IPS DF 6.9 (cell line): ENCODE measurements at places on chromosomes 11 and 22.

- H3K4me1 ChIP-seq = no peaks in the 10 kb centered on the region
- no peaks in the 10 kb centered on the region for H3K27me3 ChIP-seq
- H3K27ac ChIP-seq = no peak overlapping the region
- no peaks in the 10 kb centered on the region for H3K36me3 ChIP-seq
- no peak overlapping the region for H3K4me3 ChIP-seq
Measured at GRCh38 chr11:96149743-96150555, 193.0 kb downstream of the MAML2 start.

- H3K36me3 ChIP-seq = no peaks in the 10 kb centered on the region
- DNase-seq = no peak
- no peak overlapping the region for H3K27ac ChIP-seq
- H3K4me1 ChIP-seq = peaks cover 1% of the 10 kb centered on the region; the same call in 1 of the 2 replicates
- H3K27me3 ChIP-seq = no peaks in the 10 kb centered on the region
Measured at GRCh38 chr11:14058061-14058460, 95.5 kb downstream of the SPON1 start.

- no peak overlapping the region for H3K27ac ChIP-seq
- H3K36me3 ChIP-seq = no peaks in the 10 kb centered on the region
- H3K27me3 ChIP-seq = no peaks in the 10 kb centered on the region
- H3K4me1 ChIP-seq = peaks cover 4% of the 10 kb centered on the region
Measured at GRCh38 chr22:33864723-33865130, 55.5 kb downstream of the LARGE1 start.

DNA sequence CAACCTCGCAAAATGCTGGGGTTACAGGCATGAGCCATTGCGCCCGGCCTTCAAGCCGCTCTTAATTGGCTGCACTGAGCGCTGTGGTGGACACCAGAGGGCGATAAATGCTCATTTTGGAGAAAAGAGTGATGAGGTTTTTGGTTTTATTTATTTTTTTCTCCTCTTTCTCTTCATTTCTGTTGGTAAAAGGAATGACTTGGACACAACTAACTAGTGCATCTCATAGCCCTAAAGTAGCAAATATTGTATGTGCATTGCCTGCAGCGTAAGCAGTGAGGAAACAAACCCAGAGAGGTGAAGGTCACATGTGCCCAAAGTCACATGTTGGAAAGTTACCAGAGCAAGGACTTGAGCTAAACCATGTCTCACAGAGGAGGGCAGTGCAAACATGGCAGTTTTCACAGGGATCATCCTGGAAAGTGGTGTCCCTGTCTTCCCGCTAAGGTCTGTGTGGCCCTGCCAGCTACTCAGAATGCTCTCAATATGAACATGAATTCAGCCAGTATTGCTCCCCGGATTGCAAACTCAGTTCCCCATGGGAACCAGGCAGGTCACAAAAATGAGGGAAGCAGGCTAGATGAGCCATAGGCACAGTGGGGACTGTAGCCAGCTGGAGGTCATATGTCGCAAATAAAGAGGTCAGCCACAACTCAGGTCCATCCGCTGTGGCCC, 8.6 kb upstream of the CD82 start:
- no peak overlapping the region for H3K4me3 ChIP-seq
- peaks cover 1% of the 10 kb centered on the region; the same call in 1 of the 2 replicates for H3K27me3 ChIP-seq
- H3K4me1 ChIP-seq = peaks cover 6% of the 10 kb centered on the region; the same call in 1 of the 2 replicates
- DNase-seq = no peak
- no peaks in the 10 kb centered on the region for H3K36me3 ChIP-seq
- H3K27ac ChIP-seq = no peak overlapping the region

- no peak for DNase-seq
- H3K27me3 ChIP-seq = no peaks in the 10 kb centered on the region
- H3K36me3 ChIP-seq = no peaks in the 10 kb centered on the region
- no peak overlapping the region for H3K27ac ChIP-seq
- no peaks in the 10 kb centered on the region; the same call in 1 of the 2 replicates for H3K4me1 ChIP-seq
- H3K4me3 ChIP-seq = no peak overlapping the region
Measured at GRCh38 chr11:12815931-12816494, 141.8 kb downstream of the TEAD1 start.

GRCh38 chr11:109512249-109512648, 90.3 kb downstream of the C11orf87 start:
- DNase-seq = no peak
- H3K36me3 ChIP-seq = no peaks in the 10 kb centered on the region
- no peak overlapping the region for H3K4me3 ChIP-seq
